Left renal cortex interstitium (tissue), 4 donors: ENCODE measurements at places on chromosomes 3 and 15.

DNA sequence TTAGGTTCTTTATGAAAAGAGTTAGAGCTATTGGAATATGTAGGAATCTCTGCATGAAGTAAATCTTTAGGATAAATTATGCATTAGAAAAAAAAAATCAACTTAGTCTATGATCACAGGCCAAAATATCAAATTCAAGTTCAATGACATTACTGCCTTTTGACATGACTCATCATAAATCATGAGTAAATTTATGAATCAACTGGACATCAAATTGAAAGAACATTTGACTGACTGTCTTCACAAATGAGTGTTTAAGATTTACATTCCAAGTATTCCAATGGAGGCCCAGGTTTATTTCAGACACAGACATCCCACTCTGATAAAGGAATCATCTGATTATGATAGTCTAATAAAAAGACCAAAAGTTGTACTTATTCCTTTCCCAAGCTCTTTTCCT, 192.8 kb upstream of the TTC14 start:
- no peak for DNase-seq

GRCh38 chr3:143083781-143084180, 35.8 kb upstream of the CHST2 start:
- DNase-seq = no peak

GRCh38 chr15:89693091-89693490, 2.5 kb downstream of the WDR93 start:
- no peak for DNase-seq

DNA sequence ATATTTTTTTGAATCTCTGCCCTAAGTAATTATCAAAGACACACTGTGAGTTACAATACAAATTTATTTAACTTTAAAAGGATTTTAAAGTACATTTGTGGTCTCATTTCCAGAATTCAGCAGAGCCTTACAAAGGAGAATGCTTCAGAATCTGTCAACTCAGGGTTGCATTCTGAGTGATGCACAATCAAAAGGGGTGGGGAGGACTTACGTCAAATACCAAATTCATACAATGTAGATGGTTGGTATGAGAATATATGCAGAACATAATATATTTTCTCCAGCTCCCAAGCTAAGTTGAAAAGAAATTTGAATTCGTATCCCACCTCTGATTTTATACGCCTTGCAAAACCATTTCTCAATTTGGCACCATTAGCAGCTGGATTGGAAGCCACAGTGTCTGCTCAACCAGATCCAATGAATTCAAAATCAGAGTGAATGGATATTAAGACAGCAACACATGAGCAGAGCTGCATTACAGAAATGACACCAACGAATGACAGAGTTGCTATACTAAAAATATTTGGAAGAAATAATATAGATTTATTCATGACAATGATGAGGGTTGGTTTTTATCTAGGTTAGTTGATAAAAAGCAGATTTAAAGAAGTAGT, 110.4 kb upstream of the CFAP20DC start:
- DNase-seq = no peak

DNA sequence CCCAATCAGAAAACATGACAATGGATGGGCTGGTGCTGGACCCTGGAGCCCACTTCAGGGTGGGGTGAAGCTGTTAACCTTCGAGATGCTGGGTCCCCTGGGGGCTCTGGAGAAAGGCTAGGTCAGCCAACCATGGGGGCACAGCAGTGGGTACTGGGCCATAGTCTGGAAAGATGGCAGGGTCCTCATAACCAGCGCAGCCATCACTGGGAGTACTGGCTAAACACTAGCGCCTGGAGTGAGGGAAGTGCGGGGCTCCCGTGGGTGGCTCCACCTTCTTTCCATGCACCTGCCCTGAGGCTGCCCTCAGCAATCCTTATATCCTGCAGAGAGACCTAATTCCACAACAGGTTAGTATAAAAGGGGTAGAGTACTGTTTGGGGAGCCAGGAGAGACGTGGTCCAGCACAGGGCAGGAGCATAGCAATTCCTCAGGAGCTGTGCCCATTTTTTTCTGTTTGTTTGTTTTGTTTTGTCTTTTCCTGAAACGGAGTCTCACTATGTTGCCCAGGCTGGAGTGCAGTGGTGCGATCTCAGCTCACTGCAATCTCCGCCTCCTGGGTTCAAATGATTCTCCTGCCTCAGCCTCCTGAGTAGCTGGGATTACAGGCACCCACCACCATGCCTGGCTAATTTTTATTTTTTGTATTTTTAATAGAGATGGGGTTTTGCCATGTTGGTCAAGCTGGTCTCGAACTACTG, 122.6 kb upstream of the MEF2A start:
- DNase-seq = no peak

DNA sequence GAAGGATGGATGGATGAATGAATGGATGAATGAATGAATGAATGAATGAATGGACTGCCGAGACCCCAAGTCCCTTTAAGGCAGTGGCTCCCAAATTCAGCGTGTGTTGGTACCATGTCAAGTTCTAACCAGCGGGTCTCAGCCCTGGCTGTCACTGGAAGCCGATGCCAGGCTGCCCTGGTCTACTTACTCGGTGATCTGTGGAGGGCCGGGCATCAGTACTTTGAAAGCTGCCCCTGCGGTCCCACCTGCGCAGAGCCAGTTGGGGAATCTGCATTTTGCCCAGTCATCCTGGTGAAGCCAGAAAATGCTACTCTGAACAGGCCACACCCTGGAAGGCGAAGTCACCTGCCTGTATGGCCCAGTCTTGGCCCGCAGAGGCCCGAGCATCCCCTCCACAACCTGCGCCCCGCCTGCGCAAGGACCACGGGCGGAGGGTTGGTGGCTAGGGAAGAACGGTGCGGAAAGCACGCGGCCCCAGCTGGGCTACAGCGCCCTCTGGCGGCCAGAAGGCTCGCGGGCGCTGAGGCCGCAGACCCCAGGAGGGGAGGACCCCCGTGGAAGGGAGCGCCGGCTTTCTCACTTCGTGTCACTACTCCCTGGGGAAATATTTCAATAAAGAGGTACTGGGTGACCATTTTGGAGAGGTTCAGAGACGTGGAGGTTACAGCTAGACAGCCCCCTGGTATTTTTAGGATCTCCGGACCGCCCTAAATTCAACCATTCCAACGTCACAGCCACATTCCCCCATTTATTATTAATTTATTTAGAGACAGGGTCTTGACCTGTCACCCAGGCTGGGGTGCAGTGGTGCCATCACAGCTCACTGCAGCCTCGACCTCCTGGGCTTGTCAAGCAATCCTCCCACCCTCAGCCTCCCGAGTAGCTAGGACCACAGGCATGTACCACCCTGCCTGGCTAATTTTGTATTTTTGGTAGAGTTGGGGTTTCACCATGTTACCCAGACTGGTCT, 34.9 kb downstream of the PRKCD start:
- DNase-seq = no peak

DNA sequence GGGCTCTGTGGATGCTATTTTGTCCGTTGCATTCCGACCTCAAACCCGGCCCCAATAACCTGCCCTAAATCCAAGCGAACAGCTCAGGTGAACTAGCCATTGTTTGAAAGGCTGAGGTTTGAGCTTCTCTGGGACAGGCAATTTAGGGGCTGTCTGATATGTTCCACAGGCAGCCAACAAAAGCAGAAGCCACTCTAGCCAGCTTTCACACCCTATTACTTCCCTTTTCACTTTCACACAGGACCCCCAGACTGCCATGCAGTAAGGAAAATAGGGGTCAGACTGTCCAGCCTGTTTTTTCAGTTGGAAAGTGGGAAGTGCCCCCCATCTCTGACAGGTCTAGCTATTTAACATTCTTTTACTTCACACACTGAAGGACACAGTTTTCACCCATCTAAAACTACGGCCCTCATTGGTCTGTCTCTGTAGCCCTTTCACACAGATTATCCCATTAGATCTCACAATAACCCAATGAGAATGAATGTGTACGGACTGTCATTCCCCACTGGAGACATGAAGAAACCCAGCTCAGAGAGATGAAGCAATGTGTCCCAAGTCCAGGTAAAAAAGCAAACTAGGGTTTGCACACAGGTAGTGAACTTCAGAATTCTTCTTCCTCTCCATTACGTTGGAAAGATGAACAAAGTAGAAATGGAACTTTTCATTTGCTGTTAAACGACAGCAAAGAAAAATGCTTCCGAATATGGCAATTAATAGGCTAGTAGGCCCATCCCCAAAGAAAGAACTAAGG, 1.9 kb downstream of the CCDC12 start:
- no peak for DNase-seq

DNA sequence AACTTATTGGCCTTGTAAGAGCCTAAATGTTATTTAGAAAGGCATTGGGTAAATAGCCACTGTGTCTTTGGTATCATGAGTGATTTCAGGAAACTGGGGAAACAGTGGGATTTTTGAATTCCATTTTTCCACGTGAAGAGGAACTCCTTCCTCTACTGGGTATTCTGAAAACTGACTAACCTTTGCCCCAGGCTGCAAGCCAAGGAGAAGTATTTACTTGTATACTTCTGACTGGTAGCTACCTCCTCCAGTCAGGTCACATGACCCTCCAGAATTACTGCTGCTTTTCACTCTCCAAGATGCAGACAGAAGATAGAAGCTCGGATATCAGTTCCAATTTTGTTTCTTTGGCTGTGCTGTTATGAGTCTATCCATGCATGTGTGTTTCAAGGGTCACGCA, 50.9 kb upstream of the MAP3K13 start:
- no peak for DNase-seq

DNA sequence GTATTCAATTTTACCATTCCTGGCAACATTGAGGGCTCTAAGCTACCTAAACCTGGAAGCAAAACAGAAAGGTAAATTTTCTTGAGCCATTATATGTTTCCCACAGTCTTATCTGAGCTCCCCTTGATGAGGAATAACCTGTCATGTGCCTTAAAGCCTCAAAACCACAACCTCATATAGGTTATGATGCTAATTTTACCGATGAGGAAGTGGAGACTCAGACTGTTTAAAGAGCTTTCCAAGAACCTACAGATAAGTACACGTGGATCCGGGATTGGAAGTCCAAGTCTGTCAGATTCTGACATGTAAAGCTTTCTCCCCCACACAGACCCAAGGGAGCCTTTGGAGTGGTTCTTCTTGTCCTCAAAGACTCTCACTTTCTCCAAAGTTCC, 140.5 kb downstream of the SEMA6D start:
- no peak for DNase-seq

GRCh38 chr15:70976851-70977250, 84.2 kb downstream of the LRRC49 start:
- DNase-seq = no peak

DNA sequence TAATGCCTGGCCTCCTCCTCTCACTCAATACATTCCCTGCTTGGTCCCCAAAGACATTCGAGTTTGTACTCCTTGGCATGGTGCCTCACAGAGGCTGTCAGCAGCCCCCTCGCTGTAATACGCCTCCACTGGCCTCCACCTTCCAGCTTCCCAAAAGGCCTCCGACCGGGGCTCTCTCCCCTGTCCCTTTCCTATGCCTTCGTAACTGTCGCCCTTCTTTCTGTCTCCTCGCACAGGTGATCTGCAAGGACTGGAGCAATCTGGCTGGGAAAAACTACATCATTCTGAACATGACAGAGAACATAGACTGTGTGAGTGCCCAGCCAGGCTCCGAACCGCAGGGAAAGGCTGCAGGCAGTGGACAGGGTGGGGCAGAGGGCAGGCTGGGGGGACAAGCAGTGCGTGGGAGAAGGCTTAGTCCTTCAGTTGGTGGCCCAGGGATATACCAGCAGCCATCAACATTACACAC, 10.7 kb upstream of the ABTB1 start:
- no peak for DNase-seq

GRCh38 chr3:51620543-51620942, 50.5 kb upstream of the TEX264 start:
- DNase-seq = no peak

GRCh38 chr15:39852250-39852649, 67.8 kb downstream of the GPR176 start:
- DNase-seq = no peak

DNA sequence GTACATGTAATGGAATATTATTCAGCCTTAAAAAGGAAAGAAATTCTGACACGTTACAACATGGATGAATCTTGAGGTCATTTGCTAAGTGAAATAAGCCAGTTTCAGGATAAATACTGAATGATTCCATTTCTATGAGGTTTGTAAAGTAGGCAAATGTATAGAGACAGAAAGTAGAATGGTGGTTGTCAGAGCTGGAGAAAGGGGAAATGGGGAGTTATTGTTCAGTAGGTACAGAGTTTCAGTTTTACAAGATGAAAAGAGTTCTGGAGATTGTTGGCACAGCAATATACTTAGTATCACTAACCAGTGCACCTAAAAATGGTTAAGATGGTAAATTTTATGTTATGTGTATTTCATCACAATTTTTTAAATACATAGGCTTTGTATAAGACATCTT, 60.6 kb downstream of the USP8 start:
- DNase-seq = no peak
